Activated naive CD4-positive, alpha-beta T cell (primary cell): ENCODE measurements at places on chromosomes 12 and 14.

DNA sequence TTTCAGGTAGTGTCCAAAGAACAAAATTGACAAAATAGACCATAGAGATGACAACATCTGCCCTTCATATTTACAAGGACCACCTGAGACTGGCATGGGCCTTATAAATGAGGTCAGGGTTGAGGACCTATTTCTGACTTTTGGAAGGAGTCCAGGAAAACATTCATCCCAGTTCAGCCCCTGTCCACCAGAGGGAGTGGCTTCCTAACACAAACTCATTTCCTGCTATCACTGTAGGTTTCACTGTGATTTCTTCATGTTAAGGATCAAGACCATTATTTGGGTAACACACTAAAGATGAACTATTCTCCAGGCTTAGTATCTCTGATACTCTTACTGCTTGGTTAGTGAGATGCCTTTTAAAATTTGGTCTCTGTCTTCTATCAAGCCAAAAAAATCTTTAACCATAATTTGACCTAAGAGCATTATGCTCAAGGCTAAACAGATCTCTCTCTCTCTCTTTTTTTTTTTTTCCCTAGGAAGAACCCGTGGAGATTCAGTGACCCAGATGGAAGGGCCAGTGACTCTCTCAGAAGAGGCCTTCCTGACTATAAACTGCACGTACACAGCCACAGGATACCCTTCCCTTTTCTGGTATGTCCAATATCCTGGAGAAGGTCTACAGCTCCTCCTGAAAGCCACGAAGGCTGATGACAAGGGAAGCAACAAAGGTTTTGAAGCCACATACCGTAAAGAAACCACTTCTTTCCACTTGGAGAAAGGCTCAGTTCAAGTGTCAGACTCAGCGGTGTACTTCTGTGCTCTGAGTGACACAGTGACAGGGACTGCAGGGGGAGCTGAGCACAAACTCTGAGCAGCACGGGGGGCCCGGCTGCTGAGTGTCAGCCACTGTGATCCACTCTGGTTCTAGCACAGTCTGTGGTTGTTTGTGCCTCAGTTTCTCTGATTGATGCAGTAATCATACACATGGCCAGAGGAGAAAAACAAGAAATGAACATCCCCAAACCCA is 267.6 kb upstream of the OR4E1 start:
- DNase-seq, result no peak

GRCh38 chr12:113805673-113806072 is 160.5 kb downstream of the RBM19 start:
- DNase-seq, result no peak

DNA sequence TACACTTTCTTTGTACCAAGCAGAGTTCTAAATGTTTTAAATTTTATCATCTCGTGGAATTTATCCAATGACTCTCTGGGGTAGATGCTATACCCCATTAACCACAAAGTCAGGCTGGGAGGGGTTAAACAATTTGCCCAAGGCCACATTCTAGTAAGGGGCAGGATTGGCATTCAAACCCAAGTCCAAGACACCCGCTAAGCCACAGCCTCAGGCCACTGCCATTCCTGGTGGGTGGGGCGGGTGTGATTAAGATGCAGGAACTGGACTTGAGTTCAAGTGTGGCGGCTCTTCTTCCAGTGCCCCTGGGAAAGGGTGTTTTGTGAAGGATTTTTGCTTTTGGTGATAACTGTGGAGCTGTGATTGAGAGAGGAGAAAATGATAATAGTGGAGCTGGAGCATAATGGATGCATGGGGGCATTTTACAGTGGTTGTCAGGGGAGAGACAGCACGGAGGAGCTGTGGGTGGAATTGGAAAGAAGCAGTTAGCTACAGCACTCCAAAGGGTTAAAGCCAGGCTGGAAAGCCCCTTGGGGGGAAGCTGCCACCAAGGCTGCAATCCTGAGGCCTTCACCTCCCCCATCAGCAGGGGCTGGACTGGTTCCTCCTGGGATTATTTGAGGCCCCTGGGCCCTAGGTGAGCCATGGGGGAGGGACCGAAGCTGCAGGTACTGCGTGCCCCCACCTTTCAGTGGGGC is 1.0 kb upstream of the VRTN start:
- DNase-seq, result no peak

GRCh38 chr12:14417715-14418114 is 52.2 kb downstream of the ATF7IP start:
- DNase-seq, result peak; percentile 10

GRCh38 chr12:10243818-10244520 is 31.3 kb downstream of the GABARAPL1 start:
- DNase-seq, result no peak

GRCh38 chr12:84814664-84815245 is 97.8 kb downstream of the SLC6A15 start:
- no peak for DNase-seq

DNA sequence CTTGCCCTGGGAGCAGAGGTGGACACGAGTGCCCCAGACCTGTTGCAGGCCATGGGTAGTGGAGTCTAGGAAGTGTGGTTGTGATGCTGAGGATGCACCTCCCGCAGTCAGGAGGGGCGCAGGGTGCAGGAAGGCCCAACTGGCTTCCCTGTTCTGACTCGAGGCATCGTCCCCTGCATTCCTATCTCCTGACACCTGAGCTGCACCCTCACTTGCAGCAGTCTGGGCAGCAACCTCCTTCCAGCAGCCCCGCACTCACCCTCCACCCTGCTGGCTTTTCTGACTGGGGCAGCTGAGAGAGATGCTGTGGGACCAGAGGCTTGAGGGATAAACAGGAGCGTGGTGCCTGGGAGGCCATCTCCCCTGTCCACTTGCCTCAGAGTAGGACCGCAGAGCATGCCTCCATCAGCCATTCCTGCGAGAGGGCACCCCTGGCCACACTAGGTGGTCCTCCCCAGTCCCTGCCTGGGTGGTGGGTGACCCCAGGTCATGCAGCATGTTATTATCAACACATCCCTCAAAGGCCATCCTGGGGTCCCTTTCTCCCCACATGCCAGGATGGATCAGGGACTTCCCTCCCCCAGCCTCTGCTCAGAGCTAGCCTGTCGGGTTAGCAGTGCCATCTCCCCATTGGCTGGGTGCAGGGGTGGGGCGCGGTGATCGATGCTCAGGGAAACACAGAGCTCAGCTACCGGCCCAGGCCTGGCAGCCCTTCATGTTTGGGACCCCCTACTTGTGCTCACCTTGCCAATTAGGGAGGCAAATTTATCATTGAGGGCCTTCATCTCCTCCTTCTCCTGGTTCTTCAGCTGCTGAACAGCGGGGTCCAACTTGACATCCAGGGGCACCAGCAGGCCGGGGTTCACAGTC is 719 bp downstream of the KRT80 start:
- DNase-seq, result no peak

GRCh38 chr12:87112571-87113345 is 856.6 kb upstream of the MGAT4C start:
- no peak for DNase-seq

GRCh38 chr14:71555654-71556559 is 376.3 kb upstream of the RGS6 start:
- no peak for DNase-seq

DNA sequence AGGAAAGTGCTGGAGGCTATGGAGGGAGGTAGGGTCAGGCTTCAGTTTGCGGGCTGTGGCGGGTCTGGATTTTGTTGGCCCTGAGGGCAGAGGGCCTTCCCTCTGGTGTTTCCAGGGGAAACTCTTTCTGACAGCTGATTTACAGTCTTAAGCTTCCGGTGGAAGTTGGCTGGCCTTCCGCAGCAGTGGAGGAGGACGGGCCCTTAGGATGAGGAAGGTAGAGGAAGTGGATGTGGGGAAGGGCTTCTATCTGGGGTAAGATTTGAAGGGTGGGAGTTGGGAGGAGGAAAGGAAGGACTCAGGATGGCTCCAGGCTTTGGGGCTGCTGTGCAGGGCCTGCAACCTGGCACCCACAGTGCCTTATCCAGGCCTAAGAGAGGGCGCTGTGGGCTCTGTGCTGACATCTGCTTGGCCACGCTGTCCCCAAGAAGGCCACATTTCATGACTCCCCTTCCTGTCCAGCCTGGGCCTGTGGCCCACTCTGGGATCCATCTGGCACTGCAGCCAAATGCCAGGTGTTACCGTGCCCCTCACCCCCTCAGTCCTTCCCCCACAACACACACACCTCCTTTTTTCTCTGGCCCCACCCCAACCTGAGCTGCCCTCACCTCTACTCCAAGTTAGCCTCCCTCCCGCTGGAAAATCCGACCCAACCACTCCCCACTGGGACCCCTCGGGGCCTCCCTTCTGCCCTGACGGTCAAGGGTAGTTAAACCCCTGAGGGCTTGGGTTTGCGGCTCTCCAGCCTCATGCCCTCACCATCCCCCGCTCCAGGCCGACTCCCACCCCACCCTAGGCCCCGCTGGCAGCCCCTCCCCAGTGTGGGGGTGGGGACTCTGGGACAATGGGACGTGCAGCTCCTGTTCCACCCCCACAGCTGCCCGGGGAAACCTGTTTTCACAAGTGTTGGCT is 7.7 kb upstream of the PPP1R13B start:
- DNase-seq, result no peak

- no peak for DNase-seq
These were observed 1439.1 kb upstream of the FLRT2 start for GRCh38 chr14:84090837-84091236.

DNA sequence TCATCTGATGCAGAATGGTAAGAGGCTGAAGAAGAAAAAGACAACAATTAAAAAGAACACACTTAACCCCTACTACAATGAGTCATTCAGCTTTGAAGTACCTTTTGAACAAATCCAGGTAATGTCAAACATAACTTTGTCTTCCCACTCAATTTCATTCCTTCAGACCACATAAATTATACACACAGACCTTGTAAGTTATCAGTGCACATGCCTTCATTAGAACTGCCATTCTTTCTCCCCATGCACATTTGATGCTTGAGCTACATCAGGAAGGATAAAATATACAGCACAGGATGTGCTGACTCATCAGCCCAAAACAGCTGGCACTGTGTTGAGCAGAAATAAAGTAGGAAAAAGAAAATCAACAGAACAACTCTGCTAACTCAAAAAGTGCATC is 246.7 kb downstream of the PAWR start:
- no peak for DNase-seq

- no peak for DNase-seq
These were observed 4.5 kb upstream of the AKAP6 start for GRCh38 chr14:32324601-32325000.

DNA sequence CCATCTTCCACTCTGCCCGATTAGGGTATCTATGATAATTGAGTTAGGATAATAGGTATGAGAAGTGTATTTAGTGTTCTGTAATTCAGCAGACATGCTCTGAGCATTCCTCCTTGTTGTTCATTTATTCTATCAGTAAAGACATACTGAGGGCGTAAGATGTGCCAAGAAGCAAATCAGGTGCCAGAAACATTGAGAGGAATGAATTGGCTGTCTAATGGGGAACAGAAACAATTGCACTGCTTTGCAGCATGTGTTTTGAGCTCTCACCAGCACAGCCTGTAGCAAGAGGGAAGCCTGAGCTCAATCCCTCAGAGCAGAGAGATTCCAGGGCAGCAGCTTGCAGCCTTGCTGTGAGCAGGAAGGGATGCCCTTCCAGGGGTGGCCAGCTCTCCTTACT is 589.3 kb downstream of the BCL11B start:
- no peak for DNase-seq

GRCh38 chr14:94100847-94101246 is 9.7 kb upstream of the IFI27 start:
- no peak for DNase-seq

DNA sequence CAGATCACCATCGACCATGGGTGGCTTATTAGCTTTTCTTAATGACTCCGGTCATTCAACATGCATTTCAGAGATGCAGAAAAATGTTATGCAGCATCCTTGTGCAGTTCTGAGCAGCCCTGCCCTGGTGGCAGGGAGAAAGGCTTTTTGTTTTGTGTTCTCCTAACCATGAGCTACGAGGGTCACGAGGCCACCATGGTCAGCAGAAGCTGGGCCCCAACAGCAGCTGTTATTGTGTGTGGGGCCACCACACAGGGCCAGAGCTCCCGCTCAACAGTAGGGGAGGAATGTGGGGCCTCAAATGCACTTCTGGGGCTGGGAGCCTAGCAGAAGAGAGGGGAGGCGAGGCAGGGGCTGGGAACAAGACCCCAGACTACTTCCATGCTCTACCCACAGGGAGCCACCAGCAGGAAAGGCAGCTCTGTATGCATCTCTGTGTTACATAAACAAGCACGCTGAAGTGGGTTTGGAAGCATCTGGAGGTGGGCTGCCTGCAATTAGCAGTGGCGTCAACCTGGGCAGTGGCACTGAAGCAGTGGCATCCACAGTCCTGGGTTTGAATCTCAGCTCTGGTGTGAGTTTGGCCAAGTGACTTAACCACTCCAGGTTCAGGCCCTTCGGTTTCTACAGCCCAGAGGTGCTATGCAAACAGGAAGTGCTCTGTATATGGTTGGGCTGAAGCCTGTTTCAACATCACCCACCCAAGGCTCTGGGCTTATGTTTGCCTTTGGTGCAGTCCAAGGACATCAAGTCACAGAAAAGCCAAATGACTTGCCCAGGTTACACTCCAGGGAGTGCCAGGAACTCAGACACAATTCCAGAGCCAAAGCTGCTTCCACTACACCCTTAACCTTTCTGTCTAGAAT is 16.3 kb downstream of the GLTP start:
- no peak for DNase-seq

- DNase-seq, result no peak
These were observed 884 bp downstream of the CAPRIN2 start for GRCh38 chr12:30753751-30754382.

GRCh38 chr12:91240386-91241095 is 57.9 kb upstream of the DCN start:
- no peak for DNase-seq

DNA sequence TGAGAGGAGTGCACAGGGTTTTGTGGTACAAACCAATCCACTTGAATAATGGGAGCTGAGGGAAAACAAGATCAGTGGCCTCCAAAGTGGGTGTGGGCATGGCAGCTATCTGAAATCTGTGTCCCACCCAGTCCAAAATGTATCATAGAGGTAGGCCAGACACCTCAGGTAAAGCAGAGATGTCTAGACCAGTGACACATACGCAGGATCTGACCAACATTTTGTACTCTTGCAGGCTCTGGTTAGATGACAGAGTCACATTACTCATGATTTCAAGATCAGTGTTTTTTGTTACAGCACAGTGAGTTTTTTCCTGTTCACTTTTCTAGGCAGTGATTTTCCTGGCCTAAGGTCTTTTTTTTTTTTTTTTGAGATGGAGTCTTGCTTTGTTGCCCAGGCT is 211.8 kb downstream of the PCNX1 start:
- DNase-seq, result no peak

GRCh38 chr14:105205673-105206208 is 24.6 kb upstream of the NUDT14 start:
- DNase-seq, result no peak

- DNase-seq, result no peak
These were observed 34.1 kb upstream of the ITPR2 start for GRCh38 chr12:26867080-26867479.

DNA sequence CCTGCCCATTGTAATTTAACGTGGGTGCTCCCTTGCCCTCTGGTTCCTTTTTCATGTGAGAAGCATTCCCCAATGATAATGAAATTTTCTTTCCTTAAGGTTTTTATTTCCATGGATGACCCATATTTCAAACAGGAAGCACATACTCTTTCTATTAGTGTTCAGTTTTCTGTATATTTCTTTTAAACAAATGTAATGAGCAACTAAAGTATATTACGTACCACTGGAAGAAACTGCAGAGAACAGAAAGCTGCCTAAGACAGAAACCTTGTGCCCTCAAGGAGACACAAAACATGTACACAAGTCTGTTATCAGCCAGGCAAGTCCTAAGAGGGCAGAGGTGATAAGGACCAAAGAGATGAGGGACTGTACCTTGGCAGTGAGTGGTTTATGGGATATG is 414.9 kb downstream of the ETNK1 start:
- no peak for DNase-seq
